ENCODE measurements at places on chromosomes 5 and 9.

GRCh38 chr5:116861666-116862065, 287.0 kb upstream of the SEMA6A start:
- DNase-seq: no peak

- DNase-seq: no peak
Measured at GRCh38 chr5:67538855-67539506, 342.4 kb upstream of the CD180 start.

DNA sequence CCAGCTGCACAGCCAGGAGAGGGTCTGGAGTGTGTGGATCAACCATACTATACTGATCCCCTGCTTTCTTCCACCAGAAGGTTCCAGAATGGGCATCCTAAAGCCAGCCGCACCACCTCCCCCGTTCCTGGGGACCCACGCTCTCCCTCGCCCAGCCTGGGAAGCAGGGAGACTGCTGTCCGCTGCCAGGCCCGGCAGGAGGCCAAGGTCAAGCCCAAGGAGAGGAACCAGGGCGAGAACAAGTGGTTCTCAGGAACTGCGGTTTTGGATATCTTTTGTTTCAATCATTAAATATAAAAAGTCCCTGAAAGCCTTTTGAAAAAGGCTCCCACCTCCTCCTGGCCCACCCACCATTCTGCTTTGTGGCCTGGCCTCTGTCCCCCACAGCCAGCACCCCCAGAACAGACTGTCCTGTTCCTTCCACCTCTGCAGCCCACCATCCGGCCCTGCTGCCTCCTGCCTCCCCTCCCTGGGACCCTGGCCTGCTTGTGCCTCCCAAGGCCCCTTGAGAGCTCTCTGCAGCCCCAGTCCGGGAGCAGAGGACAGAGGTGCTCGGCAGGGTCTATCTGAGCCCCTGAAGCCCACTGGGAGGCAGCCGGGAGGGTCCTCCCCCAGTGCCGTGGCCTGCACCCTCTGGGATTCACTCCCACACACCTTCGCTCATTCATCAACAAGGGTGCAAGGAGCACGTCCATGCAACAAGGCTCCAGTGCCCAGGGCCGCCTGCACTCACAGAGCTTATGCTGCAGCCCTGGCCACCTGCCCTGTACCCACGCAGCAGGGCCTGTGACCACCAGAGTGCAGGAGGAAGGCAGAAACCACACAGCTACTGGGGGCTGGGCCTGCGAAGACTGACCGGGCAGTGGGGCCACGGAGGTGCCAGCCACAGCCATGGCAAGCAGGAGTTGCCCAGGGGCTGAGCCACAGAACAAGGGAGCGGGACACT, 614 bp upstream of the LCN6 start:
- no peak for DNase-seq

GRCh38 chr9:78030296-78030552, 1.4 kb downstream of the GNAQ start:
- DNase-seq: no peak

- no peak for DNase-seq
Measured at GRCh38 chr5:31194892-31195555, 1.5 kb downstream of the CDH6 start.

DNA sequence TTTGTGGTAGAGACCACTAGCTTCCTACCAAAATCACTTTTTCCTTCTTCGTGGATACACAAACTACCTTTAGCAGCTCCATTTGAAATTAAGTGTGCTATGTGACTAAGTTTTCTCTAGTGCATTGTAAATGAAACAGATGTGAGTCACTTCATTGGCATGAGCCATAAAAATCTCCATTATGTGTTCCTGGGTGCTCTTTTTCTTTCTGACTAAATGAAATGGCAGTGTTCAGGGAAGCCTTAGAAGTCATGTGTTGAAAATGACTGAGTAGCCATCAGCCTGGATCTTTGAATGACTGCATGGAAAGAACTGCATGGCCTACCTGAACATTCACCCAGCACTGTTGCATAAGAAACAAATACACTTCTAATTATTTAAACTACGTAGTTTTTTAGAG, 107.9 kb downstream of the NDUFAF2 start:
- no peak for DNase-seq

DNA sequence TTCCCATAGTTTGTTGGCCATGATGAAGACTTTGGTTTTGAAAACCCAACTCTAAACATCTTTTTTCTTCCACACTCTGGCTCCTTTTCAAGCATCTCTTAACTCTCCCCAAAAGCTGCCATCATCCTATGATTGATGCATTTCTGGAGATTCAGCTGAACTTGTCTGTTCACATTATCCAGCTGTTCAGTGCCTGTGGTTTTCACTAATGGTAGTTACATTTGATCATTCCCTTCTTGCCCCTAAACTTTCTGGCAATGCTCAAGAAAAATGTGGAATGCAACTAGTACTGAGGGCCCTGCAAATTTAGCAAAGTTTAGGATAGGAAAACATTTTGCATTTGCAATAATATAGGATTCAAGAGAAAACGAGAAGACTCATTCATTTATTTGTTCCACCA, 267.5 kb downstream of the ENC1 start:
- DNase-seq: no peak

Data from stimulated activated CD4-positive, alpha-beta T cell treated with anti-CD3 and anti-CD28 coated beads, TNF-alpha, amount 100 ng/mL, for 48 hours (primary cell).